C1 segment of cervical spinal cord (tissue), 14 donors: ENCODE measurements at places on chromosomes 6 and 20.

DNA sequence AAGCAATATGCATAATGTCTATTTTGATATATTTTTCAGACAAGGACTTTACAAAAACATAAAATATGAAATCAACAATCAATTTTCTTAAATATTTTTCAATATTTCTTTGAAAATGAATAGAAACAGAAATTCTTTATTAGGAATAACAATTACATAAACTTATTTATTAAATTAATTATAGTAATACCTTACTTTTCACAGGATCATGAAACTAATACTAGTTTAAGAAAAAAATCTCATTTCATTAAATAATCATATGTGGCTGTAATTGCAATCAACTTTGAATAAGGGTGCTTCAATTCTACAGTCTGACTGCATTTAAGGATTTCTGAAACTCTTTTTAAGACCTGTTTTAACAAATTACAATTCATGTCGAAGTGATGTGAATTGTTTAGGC is 26.6 kb downstream of the EPHA7 start:
- no peak for DNase-seq

- DNase-seq, result no peak
Measured at GRCh38 chr6:95243053-95243452, 334.3 kb upstream of the MANEA start.

DNA sequence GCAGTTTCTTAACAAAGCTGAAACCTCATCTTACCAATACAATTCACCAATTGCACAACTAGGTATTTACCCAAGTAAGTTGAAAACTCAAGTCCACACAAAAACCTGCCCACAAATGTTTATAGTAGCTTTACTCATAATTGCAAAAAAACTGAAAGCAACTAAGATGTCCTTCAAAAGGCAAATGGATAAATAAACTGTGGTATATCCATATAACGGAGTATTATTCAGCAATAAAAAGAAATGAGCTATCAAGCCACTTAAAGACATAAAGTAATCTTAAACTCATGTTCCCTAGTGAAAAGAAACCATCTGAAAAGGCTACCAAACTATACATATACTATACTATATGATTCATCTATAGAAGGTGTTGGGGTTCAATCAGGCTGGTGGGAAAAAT is 179.7 kb downstream of the HACE1 start:
- no peak for DNase-seq

DNA sequence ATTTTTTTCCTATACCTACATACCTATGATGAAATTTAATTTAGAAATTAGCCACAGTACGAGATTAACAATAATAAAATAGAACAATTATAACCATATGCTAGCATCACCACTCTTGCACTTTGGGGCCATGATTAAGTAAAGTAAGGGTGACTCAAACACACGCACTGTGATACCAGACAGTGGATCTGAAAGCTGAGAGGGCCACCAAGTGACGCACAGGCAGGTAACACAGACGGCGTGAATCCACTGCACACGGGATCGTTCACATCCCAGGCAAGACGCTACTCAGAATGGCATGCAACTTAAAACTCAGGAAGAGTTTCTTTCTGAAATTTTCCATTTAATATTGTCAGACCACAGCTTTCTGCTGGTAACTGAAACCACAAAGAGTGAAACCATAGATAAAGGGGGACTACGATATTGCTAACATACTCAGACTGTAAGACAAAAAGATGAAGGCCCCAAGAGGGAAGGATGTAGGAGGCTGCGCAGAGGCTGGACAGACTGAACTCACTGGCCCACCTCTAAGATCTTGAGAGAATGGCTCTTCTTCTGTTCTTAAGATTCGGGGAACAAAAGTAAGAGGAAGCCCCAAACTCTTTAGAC is 17.9 kb downstream of the RRBP1 start:
- no peak for DNase-seq
